ENCODE measurements at places on chromosomes 2 and 18.

DNA sequence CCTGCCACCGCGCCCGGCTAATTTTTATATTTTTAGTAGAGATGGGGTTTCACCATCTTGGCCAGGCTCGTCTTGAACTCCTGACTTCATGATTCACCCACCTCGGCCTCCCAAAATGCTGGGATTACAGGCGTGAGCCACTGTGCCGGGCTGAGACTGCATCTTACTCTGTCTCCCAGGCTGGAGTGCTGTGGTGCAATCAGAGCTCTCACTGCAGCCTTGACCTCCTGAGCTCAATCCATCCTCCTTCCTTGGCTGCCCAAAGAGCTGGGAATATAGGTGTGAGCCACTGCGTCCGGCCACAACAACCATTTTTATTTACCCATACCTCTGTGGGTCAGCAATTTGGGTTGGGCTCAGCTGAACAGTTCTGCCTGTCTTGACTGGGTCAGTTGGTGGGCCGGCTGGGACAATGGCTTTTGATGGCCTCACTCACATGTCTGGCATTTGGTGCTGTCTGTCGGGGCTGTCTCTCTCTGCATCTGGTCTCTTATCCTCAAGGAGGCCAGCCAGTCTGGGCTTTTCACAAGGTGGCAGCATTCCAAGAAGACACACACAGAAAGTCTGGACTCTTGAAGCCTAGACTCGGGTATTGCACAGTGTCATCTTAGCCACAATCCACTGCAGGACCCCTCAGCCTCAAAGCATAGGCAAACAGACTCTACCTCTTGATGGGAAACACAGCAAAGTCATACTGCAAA is 116.8 kb upstream of the GATA6 start:
- DNase-seq, result no peak

GRCh38 chr2:112345030-112346027 is 69.9 kb downstream of the ZC3H6 start:
- DNase-seq, result no peak

- DNase-seq, result no peak
Measured at GRCh38 chr2:191012845-191013681, 908 bp downstream of the STAT1 start.

- no peak for DNase-seq
Measured at GRCh38 chr2:189113963-189114362, 65.6 kb downstream of the COL5A2 start.

- no peak for DNase-seq
Measured at GRCh38 chr2:142973822-142974207, 96.4 kb downstream of the KYNU start.

GRCh38 chr2:86037141-86037794 is 68.4 kb downstream of the POLR1A start:
- peak; percentile 58 for DNase-seq

- DNase-seq, result no peak
Measured at GRCh38 chr2:12352889-12353288, 363.8 kb upstream of the TRIB2 start.

- no peak for DNase-seq
Measured at GRCh38 chr18:11673560-11673959, 15.5 kb upstream of the GNAL start.

DNA sequence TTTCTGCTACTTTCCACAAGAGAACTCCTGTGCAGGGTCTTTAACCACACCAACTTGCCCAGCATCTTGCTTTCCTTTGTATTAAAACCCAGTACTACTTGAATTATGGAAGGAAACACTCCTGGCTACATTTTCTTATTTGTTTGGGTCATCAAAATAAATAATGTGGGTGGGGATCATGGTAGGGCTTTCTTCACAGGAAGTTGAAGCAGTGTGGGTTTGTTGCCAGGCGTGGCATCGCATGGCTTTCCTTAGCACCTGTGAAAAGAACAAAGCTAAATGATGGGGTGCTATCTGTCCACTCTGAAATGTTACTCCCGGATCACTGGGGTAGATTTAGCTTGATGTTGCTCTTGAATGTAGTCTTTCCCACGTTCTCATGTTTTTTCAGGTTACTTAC is 18.7 kb downstream of the ARHGAP25 start:
- DNase-seq, result no peak

DNA sequence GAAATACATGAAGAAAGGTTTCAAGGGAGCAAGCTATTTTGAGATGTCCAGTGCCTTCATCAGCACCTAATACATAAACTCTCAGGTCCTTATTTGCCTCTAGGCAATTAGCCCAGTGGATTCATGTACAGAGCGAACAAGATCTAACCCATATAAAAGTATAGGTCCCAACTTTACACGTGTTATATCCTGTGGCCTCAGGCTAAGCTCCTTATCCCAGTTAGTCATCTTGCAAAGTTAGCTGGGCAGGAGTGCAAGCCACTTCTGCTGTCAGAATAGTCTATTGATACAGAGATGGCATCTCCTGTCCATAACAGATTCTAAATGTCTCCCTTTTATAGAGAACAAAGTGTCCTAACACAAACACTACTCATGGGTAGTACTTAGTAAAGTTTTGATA is 203.9 kb upstream of the PIK3C3 start:
- DNase-seq, result no peak
